Cardiac fibroblast (primary cell): ENCODE measurements at places on chromosomes 2 and 18.

DNA sequence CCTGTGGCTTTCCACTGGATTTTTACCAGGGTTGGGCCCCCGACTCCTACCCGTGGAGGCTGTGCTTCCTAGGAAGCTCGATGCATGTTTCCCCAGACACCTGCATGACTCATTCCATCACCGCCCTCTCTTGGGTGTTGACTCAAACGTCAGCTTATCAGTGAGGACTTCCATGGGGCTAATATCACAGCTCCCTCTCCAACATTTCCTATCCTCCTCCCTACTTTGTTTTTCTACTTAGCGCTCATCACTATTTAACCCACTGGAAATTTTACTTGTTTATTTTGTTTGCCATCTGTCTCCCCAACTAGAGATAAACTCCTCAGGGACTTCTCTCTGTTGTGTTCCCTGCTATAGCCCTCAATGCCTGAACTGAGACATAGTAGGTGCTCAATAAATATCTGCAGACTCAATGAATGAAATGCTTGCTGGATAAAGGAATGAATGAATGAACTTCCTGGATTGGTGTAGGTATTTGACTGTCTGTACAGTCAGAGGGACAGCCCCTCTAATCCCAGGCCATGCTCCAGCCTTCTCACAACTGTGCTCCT lies 89.7 kb upstream of the MSH2 start:
- peak; percentile 47 for DNase-seq

GRCh38 chr2:130332271-130333073 lies 10.2 kb upstream of the IMP4 start:
- peak; percentile 87 for DNase-seq

DNA sequence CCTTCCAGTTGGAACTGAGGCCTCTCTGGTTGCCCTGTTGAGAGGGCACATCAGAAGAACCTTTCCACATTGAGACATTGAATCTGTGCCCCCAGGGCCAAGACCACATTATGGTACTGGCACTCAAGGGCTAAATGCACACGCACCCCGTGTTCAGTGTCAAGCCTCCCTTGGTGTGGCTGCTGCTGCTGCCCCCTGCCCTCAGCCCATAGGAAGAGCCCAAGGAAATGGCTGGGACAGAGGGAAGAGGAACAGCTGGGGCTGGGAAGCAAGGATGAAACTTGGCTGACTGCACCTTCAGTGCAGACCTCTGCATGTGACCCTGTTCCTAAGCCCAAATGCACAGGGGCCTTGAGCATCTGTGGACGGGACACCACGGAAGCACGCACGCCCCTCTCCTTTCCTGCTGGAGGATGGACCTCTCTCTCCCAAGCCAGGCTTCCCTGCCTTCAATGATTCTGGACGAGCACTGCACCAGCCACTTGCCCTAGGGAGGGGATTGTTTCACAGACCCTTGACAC lies 40.2 kb downstream of the NIFK start:
- no peak for DNase-seq

DNA sequence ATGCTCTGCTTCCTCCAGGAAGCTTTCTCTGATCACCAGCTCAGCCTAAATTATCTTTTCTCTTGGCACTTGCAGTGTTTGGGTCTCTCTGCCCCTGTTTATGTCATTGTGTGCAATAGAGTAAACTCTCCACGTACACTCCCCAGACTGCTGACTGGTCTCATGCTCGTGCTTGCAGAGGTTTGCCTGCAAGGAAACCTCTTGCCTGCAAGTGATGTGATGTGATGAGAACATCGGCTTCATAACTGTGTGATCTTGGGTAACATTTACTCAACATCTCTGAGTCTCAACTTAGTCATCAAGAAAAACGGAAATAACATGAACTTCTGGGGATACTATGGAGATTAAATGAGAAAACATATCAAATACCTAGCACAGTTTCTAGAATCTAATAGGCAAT lies 92.3 kb downstream of the BIN1 start:
- DNase-seq, result peak; percentile 99

DNA sequence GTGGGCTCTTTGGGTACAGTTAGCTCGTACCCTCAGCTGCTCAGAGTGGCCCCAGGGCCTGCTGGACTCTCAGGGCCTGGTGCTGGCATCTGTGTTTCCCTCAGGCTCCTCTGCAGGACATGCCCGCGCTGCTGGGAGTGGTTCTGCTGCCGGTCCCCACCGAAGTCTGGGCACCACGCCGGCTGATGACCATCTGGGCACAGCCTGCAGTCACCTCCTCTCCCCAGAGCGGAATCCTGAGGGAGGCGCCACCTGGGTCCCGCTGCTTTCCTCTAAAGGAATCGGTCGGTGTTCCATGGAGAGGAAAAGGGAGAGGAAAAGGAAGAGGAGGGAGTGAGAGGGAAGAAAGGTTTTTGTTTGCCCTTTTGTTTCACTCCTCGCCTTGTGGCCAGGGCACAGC lies 43.6 kb downstream of the MC2R start:
- DNase-seq, result no peak

- no peak for DNase-seq
These were observed 204.6 kb downstream of the TRIB2 start for GRCh38 chr2:12921321-12921720.

GRCh38 chr18:62131301-62131909 lies 55.5 kb downstream of the PIGN start:
- DNase-seq, result peak; percentile 82

DNA sequence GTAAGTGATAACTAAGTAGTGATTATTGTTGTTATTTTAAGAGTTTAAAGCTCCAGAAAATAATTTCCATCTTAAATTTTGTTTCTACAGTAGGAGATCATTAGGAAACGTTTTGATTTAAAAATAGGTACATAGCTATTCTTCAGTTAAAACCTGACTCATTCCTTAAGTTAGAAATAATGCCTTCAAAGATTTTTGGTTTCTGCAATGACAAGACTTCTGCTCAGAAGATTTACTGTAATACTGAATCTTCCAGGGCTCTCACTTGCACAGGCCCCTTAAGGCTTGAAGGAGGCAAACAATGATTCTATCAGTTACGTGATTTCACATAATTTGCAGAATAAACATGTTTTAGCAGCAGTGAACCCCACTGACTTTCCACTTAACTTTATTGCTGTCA lies 333.7 kb downstream of the RAD51AP2 start:
- DNase-seq, result no peak

GRCh38 chr2:106561356-106561755 lies 74.2 kb downstream of the CD8B2 start:
- DNase-seq, result no peak

DNA sequence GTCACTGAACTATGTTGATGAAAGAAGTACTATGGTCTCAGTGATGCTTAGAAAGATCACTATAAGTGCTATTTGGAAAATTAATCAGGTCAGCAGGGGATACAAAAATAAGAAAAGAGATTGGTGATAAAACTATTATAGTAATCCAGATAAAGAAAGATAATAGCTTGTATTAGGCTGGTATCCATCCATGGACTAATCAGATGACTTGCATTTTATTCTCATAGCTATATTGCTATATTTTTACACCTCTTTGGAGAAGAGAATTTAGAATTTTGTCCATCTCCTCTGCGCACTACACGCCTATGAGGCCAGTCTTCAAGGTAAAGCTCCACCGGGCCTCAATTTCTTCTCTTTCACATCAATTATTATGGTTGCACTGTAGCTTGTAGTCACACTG lies 635.1 kb upstream of the DDX18 start:
- DNase-seq, result no peak

DNA sequence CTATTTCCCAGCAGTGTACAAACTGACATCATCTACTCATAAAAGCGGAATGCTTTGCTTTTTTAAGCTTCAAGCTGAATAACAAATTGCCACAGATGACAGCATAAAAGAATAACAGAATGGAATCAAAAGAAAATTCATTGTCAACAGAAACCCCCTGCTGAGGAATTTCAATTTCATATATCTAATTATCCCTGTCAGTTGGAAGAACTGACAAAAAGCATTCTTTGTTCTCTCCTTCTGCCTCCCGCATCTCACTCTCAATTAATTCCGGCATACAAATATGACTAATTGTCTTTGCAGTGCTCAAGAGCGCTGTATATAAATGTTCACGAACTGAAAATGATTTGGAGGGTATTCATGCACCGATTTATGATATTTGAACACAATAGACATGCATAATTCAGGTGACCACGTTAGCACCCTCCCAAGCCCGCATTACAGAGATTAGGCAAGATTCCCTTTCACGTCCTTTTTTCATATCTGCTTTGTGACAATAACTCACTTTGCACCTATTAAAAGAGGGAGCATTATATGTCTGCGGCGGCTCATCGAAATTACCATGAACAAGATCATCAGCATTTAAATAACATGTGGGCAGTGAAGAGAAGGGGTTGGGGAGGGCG lies 277.7 kb upstream of the SALL3 start:
- DNase-seq, result no peak

- peak; percentile 36 for DNase-seq
These were observed 49.5 kb downstream of the PTPRM start for GRCh38 chr18:7616661-7617060.

DNA sequence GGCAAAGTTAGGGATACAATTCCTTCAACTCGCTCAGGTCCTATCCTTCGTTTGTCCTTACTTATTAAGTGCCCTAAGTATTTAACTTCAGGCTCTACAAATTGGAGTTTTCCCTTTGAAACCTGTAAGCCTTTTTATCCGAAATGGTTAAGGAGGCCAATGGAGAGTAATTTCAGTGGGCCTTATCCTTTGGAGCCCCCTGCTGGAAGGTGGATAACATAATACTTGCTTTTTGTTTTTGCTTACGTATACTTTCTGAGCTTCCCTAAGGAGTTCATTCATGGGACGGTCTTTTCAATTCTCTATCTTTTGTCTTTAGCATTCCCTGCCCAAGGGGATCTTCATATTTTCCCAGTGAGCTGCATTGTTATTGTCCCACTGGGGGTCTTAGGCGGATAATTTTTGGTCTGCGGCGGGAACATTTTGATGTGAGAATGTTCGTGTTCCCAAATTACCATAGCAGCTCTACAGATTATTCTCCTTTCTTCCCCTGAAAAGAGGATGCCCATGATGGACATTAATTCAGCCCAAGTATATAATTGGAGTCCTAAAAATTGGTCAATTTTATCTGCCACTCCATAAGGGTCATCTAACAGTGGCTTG lies 34.4 kb upstream of the TRAPPC8 start:
- DNase-seq, result peak; percentile 70

DNA sequence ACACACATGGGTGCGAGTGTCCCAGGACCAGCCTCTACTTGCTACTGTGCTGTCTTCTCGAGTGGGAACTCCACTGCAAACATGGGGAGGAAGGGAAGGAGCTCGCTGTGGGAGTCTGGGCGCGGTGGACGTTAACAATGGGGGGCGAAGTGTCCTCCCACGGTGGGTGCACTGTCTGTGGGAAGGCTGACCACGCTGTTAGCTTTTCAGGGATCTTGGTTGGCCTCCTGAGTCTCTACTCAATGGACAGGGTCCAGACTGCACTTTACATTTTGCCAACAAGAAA lies 146.7 kb downstream of the MBP start:
- DNase-seq, result no peak

GRCh38 chr2:18518116-18519111 lies 42.0 kb downstream of the RDH14 start:
- peak; percentile 63 for DNase-seq

DNA sequence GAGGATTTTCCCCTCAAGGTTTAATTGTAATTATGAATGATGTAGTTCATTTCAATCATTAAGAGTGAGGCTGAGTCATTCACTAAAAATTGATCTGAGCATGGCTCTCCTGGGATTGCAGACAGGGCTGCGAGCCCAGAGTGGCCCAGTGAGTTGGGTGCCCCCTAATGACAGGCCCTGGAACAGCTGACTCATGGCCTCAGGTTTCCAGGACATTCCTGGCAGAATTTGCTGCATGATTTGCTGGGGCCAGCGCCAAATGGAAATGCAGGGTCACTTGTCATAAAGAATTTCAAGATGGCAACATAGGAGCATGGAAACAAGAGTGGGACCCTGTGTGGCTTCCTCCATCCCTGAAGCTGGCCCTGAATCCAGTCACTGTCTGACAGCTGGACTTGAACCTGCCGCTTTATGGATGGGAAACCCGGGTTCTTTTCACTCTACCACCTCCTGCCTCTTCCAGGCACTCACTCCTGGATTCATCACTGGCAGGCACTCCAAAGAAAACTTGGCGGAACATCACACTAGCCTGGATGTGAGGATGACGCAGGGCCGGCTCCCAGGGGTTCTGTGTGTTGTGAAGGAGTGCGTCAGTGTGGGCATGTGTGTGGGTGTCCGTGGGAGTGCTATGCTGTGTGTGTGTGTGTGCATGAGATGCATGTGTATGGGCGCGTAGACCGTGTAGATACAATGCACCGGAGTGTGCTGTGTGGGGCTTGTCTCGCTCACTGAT lies 15.2 kb downstream of the OTOF start:
- peak; percentile 56 for DNase-seq
